Epithelial cell of proximal tubule (primary cell): ENCODE measurements at places on chromosomes 7 and 10. TPM values are rescaled to one million over a fixed set of nuclear protein-coding genes. Genes with fewer than 3 reads are reported as not detected.

Gene PCLO
- total RNA-seq: 0.58 TPM in 2 replicates

Gene GPR15LG
- total RNA-seq: 1.0 TPM in 1 of 2 replicates, not detected in the other

Gene HOXA6
- total RNA-seq: 5.7 and 11.8 TPM in 2 replicates

Gene CHN2
- total RNA-seq: 0.35 and 5.1 TPM in 2 replicates

Gene BTBD16
- 0.51 and 1.3 TPM in 2 replicates for total RNA-seq

Gene BZW2
- total RNA-seq: 102 and 148 TPM in 2 replicates

Gene PSTK
- total RNA-seq: 3.0 and 4.6 TPM in 2 replicates

Gene COA1
- total RNA-seq: 54.0 and 74.7 TPM in 2 replicates

Gene SLC39A12
- total RNA-seq: not detected in 2 replicates

Gene MYO3A
- 2.4 and 5.0 TPM in 2 replicates for total RNA-seq

Gene SLC37A3
- total RNA-seq: 26.0 and 37.0 TPM in 2 replicates

Gene ANLN
- 155 and 187 TPM in 2 replicates for total RNA-seq

Gene RET
- 0.07 and 1.2 TPM in 2 replicates for total RNA-seq

Gene COMMD3
- total RNA-seq: 41.7 and 43.8 TPM in 2 replicates

Gene TRUB1
- 41.4 and 53.7 TPM in 2 replicates for total RNA-seq

Gene SPDYE2
- not detected in 2 replicates for total RNA-seq

Gene AKR1C8
- total RNA-seq: not detected in 2 replicates

Gene CUL2
- total RNA-seq: 23.7 and 24.8 TPM in 2 replicates

Gene SERPINE1
- 160 and 249 TPM in 2 replicates for total RNA-seq

Gene MET
- 155 and 164 TPM in 2 replicates for total RNA-seq
